GM12864 (cell line): ENCODE measurements at places on chromosomes 16 and 17.

DNA sequence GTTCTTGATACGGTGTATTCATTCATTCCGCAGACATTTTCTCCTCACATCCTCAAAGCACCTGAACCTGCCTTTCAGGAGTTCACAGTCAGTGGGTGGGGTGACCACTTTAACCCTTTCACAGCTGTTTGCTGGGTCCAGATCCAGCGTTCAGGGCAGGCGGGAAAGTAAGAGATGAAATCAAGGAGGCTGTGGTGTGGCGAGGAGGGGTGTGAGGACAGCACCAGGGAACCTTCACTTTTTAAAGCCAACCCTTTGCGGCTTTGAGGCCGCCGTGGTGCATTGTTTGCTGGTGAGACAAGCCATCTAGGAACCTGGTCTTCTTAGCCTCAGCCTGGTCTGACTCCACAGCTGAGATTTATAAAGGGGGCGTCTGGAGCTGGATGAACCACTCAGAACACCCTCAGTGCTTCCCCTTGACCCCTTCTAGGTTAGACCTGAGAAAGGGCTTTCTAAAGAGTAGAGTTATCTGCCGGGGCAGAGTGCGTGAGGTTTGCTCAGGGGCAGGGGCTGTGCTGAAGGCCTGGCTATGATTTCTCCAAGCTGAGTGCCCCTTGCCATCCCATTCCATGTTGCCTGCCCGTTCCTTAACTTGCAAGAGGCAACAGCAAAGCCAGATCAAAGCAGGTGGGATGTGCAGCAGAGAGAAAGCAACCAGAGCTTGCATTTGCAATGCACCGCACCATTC lies 933 bp downstream of the CCR7 start:
- DNase-seq, result no peak

- no peak for DNase-seq
Measured at GRCh38 chr16:62596125-62596524, 559.9 kb upstream of the CDH8 start.

DNA sequence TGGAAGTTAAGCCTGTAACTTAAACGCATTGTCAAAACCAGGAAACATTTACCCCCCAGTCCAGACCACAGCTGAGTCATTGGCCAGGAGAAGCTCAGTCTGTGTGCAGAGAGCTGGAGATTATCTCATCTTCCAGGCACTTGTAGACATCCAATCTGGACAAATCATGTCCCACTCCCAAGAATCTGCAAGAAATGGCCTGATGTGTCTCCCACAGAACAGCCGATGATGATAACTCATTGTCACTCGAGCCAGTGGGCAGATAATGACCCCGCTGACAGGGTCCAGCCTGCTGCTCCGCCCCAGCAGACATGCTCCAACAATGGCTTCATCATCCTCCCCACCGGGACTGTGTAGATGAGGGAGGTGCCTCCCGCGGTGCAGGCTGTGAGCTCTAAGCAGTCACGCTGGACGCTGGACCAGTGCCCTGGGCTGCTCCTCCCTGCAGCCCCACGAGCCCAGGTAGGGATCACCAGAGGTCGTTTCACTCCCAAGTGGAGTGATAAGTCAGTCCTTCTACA lies 322.5 kb downstream of the C16orf95 start:
- no peak for DNase-seq

- no peak for DNase-seq
Measured at GRCh38 chr16:78566397-78567073, 467.1 kb downstream of the WWOX start.

GRCh38 chr17:20924306-20924705 lies 118.5 kb downstream of the USP22 start:
- DNase-seq, result no peak

DNA sequence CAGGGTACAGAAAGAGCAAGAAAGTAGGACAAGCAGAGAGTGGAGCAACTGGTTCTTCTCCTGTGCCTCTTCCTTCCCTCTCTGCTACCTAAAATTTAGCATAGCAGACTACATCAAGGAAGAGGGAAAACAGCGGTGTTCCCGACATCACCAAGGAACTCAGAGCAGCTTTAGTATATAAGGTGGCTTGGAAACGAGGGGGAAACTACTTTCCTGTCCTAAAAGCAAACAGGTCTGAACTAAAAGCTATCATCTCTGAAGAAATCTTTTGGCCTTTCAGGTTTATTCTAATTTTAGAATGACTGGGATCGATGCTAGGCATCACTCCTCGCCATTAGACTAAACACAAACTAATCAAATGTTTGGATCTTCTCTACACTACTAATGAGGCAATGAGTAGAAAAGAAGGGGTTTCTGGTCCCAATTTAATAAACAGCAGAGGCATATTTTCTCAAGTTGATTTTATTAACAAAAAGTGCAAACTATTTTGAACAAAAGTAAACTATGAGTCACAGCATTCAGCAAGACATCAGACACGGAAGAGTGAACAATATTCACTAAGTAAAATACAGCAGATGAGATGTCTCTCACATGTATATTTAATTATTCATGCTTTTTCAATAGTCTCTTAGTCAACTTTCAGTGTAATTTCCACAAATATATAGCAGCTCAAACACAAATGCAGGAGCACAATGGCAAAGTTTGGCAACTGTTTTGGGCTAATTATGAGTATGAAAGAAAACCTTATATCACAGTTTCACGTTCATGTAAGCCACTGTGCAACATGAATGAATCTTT lies 108.7 kb downstream of the TRIM37 start:
- no peak for DNase-seq

DNA sequence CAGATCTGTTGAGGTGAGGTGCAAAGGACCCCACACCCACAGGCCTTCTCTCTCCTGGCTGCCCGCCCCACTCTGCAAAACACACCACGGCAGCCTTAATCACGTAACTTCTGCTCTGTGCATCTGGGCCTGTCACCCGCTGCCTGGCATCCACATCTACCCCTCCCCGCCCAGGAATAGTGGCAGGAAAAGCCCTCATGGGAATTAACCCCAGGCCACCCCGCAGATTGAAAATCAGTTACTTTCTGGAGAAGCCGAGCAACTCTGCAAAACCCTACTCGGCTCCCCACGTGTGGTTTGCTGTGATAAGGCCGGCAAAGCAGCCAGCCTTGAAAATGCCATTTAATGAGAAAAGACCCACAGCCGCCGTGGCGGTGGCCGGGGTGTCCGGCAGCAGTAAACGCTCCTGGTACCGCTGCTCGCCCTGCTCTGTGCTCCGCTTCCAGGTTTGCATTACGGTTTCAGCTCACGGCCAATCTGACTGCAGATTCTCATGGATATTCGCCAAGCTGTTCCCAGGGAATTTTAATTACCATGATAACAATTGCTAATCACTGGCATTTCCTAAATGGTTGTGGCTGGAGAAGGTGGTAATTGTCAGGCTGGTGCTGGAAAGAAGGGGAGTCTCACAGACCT lies 78.0 kb upstream of the DOC2B start:
- no peak for DNase-seq

DNA sequence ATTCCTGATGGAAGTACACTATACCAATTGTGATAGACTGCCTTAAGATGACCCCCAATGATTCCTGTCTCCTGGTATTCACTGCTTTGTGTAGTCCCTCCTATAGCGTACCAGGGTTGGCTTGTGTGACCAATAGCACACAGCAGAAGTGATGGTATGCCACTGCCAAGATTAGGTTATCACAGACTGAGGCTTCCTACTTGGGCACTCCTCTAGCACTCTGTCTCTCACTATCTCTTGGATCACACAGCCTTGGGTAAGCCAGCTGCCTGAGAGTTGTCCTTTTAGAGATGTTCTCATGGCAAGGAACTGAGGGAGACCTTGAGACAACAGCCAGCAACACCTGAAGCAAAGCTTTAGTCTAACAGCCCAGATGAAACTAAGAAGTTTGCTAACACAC lies 12.7 kb upstream of the AMFR start:
- no peak for DNase-seq

GRCh38 chr17:8409966-8410882 lies 12.6 kb upstream of the RNF222 start:
- DNase-seq, result peak; percentile 43

DNA sequence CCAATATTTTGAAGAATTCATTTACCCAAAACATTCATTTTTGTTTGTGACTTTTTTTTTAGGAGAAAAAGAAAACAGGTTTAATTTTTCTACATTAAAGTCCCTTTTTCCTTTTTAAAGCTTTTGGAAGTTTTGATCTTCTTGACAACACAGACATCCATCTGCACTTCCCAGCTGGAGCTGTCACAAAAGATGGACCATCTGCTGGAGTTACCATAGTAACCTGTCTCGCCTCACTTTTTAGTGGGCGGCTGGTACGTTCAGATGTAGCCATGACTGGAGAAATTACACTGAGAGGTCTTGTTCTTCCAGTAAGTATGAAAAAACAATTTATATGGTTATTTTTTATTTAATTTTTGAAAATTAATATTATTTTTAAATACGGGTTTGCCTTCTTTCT lies 37.2 kb downstream of the SIAH1 start:
- no peak for DNase-seq

- no peak for DNase-seq
Measured at GRCh38 chr17:46896991-46897390, 26.0 kb upstream of the GOSR2 start.

- DNase-seq, result no peak
Measured at GRCh38 chr17:10058921-10059683, 139.3 kb downstream of the GAS7 start.

DNA sequence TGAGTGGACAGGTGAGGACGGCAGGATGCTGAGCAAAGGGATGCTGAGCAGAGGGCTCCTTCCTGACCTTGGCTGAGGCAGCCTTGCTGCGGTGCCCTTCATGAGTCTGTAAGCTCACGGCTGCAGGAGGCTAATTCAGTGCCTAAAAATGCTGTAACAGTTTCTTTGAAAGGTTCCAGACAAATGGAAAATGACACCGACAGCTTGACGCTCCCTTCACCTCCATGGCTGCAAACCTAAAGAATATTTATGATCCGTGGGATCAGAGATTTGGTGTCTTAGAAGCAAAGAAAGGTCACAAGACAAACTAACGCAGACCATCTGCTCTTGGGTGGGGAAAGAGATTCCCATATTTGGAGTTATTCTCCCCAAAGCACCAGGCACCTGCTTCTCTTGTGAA lies 28.0 kb downstream of the TOM1L2 start:
- DNase-seq, result no peak

- DNase-seq, result no peak
Measured at GRCh38 chr17:36825951-36826350, 111.3 kb upstream of the LHX1 start.

DNA sequence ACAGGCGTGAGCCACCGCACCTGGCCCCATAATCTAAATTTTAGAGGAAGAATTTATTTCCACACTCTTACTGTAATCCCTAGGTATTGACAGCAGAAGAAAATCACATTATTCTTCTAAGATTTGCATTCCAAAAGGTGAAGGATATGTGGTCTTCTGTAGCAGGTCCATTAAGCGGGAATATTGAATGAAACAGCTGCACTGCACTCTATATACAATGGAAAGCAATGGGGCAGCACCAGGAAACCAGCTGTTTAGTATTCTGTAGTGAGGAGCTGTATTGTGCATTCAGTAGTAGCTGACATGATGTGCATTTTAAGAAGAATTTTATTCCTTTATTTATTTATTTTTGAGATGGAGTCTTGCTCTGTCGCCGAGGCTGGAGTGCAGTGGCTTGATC lies 49.6 kb downstream of the PSMD12 start:
- DNase-seq, result no peak

DNA sequence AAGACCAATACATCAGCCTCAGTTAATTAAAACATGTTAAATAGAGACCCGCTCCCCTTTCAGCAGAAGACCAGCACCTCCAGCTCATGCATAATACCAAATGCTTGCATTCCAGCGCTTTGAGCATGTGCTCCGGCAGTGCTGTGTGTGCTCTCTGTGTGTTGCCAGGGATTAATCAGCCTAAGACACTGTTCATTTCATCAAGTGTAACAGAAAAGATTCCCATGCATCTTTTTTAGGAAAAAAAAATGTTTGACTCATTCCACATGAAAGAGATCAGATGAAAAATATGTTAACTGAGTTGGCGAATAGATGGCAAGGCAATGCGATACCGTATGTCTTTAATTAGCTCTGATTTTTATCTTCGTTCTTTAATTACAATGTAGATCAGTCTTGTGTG lies 187.6 kb downstream of the RPTOR start:
- no peak for DNase-seq

GRCh38 chr17:37082311-37082860 lies 133.6 kb downstream of the AATF start:
- DNase-seq, result no peak

DNA sequence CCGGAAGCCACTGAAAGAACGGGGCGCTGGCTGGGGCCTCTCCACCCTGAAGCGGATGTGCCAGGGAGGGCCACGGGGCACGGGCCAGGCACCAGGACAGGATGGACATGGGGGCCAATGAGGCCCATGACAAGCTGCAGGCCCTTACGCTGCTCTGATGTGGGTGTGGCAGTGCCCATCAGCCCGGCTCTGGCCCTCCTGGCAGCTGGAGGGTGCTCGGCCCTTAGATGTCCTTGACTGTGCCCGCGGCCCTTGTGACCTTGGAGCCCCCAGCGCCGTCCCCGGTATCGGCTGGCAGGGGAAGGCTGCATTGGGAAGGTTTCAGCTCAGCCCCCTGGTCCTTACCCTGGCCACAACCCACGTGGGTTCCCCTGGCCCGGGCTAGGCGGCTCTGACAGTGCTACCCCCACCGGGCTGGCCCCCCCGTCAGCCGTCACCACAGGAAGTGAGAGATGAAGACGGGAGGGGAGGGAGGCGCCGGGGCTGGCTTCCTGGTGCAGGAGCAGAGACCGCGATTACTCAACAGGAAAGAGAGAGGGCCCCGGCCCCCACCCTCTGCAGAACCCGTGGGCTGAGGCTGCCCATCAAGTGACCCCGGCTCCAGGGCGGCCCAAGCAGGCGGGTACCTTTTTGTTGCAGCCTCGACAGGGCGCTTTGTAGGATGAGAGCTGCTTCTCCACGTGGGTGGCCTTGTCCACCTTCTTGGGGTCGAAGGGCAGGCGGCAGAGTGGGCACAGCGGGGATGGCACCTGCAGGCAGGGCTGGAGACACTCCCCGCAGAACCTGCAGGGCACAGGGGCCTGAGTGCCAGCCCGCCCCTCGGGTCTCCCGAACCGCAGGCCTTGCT lies 5.3 kb downstream of the RNF166 start:
- no peak for DNase-seq

DNA sequence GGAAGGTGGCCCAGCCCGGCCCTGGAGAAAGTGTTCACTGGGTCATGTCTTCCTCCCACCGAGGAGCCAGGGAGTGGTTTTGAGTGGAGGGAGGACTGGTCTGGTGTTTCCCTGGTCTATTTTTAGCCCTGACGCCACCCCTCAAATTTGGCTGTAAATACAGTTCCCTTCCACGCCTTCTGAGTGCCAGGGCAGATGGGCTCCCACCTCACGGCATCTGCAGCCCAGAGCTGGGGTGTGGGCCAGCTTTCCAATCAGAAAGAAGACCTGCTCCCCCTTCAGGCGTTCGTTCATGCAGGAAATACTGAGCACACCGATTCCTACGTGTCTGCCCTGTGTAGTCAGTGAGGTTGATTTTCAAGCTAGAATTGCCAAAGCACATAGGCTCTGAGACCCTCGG lies 53.7 kb downstream of the SNX20 start:
- no peak for DNase-seq

- DNase-seq, result no peak
Measured at GRCh38 chr16:85579191-85579590, 33.9 kb upstream of the GSE1 start.

DNA sequence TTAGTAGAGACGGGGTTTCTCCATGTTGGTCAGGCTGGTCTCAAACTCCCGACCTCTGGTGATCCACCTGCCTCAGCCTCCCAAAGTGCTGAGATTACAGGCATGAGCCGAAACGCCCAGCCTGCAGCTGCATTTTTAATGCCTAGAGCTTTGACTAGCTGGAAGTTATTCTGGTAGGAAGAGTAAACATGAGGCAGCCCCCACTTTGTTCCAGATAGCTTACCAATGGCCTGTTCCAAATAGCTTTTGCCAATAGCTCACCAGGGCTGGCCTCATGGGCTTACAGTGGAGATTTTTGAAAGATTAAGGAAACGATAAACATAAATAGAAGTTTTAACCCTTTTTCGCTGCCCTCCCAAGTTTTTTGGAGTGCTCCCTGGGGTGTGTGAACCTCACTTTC lies 9.8 kb downstream of the TRPV2 start:
- DNase-seq, result no peak
